Keratinocyte (primary cell): ENCODE measurements at places on chromosomes 12 and 14.

DNA sequence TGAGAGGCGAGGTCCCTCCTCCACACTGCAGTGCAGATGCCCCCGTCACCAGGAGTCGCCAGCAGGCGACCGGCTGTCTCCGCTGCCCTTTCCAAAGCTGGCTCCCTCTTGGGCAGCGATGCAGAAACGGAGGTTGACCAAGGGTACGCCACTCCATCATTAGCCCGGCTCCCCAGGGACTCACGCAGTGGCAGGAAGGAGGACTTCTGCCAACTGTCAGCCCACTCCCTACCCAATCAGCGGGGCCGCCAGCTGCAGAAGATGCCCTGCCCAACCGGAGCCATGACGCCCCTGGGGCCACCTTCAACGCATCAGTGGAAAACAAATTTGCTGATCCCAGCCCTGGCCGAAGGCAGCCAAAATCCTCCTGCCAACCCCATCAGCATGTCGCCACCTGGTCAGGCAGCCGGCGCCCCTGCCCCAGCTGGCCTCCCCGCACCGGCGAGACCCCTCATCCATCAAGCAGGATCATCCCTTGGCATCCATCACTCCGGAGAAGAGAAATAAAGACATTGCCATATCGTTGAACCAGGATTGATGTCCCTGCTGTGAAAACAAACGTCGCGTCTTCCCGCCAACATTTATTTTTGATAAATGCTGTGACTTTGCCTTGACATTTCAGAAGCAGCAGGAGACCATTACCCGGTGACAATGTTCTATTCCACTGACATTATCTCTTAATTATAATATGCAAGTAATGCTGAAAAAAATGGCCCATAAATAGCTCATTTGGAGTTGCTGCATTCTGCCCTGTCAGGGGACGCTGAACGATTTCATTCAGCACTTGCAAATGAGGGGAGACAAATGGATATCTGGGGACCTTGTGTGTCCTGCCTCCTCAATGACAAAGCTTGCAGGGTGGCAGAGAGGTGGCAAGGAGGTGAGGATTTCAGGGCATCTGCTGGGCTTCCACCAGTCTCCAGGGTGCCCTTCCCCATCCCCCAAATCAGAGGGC lies 105.1 kb downstream of the SCARB1 start:
- DNase-seq = no peak

DNA sequence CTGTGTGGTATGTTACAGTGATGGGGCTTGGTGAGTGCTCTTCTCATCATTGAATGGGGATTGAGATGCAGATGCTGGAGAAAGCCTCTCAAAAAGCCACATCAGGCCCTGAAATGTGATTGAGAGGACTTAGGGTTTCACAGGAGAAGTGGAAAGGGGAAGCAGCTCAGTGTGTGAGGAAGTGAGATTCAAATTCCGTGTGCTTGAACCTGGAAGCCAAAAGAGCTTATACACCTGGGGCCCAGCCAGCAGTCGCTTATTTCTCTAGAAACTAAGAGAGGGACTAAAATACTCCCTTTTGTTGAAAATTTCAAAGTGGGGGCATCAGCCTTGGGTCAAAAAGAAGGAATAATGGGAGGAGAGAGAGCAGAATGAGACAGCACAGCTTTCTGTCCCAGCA lies 39.1 kb upstream of the GZMB start:
- no peak for DNase-seq

DNA sequence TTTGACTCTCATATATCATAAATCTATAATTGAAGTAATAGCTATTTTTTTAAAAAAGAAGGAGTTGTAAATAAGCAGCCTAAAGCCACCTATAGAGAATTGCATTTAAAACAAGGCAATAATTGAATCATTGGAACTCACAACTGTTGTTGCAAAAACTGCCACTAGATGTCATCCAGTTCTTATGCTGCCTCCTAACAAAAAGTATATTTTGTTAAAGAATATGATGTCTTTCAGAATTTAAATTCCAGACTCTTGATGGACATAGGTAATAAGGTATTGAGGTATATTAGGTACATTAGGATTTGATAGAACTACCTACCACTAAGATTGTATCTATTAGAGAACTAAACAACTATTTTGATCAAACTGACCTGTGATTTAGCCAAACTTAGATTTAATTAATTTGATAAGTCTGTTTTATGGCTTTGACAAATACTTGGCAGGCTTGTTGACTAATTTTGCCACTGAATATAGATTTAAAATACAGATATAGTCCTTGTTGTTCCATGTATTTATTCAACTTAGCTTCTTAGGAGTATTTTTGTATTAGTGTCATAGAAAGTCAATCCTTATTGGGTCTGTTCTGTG lies 401.4 kb downstream of the RPL10L start:
- DNase-seq = no peak

DNA sequence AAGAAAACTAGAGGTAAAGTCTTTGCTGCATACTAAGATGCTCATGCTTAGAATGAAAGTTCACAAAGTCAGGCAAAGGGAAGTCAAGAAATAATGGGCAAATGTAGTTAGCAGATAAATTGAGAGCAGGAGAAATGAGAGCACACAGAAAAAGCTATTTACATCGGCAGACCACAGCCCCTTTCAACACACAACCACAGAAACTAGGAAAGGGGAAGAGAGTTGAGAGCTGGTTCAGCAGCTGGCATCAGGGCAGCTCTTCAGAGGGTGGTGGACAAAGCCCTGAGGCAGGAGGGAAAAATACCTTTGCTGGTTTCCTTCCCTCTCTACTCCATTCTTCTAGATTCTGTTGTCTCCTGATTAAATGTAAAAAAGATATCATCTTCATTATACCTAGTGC lies 95.4 kb upstream of the ANO4 start:
- no peak for DNase-seq

GRCh38 chr12:108054496-108054895 lies 74.6 kb upstream of the WSCD2 start:
- DNase-seq = no peak

DNA sequence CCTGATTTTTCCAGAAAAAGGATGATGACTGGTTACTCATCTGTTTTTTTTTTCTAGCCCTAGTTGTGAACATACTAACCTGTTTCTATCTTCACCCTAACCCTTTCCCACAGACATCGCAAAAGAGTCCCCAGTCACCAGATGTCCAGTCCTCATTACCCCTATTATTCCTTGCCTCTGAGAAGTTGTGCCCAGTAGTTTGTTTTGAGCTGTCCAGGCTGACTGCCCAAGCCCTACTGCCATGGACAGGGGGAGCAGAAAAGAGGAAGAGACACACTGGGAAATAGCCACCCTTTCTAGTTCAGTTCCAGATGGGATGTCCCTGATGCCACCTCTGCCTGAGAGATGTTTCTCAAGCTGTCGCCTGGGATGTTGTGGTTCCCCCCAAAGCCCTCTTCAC lies 13.8 kb upstream of the CELA1 start:
- no peak for DNase-seq

DNA sequence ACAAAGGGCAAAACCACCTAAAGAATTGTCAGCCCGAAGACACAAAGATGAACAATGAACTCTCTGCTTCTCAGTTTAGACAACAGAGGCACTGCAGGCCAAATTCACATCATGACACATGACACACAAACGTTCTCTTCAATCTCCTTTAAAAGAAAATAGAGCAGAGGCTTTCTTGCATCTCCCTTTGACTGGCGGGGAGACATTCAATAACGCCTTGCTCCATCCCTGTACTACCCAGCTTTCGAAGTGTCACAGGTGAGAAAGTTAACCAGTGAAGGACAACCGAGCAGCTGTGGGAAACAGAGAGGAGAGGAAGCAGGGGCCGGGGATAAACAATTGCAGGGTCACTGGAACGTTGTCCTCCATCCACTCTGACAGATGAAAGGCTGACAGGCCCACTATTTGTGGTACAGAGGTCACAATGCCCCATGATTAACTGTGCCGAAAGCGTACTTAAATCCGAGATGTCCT lies 130.8 kb downstream of the PHLDA1 start:
- DNase-seq = no peak

- DNase-seq = no peak
These were observed 413.4 kb upstream of the TBX3 start for GRCh38 chr12:115097416-115097815.

- no peak for DNase-seq
These were observed 200.3 kb upstream of the NAV3 start for GRCh38 chr12:77630344-77630743.

GRCh38 chr14:96126783-96127271 lies 77.8 kb upstream of the BDKRB2 start:
- no peak for DNase-seq

DNA sequence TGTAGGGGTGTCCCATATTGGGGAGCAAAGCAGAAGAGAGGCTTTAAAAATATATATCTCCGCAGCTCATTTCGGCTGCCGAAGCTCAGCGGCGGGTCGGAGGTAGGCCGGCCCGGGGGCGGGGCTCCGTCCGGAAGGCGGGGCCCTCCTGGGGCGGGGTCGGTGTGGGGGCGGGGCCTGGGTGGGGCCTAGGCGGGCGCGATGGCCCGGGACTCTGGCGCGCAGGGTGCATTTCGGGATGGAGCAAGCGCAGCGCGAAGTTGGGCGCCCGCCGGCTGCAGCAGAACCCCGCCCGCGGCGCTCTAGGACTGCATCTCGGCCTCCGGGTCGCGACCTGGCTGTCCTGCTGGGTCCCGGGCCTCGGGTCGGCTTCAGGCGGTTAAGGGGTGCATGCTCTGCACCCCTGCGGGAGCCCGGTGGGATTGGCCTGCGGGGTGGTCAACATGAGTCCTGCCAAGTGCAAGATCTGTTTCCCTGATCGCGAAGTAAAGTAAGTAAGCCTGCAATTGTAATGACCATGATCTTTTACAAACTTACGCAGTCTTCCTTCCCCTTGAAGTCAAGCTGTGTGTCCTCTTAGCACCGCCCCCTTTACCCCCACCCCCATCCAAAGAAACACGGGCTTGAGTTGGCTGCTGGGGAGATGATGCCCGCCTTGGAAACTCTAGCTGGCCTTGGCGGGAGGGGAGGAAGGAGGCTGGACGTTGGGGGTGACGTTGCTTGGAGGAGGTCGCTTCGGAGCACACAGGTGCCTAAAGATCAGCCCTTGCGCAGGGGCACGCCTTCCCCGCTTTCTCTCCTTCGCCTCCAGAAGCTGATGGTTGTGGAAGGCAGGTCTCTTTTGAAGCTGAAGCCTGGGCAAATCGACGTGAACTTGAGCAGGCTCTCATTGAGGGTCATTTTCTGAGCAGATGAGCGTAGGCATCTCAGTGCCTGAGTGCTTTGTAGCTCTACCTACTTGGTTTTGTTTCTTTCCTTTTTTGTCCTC lies 38.4 kb downstream of the ACACB start:
- peak; percentile 33 for DNase-seq

DNA sequence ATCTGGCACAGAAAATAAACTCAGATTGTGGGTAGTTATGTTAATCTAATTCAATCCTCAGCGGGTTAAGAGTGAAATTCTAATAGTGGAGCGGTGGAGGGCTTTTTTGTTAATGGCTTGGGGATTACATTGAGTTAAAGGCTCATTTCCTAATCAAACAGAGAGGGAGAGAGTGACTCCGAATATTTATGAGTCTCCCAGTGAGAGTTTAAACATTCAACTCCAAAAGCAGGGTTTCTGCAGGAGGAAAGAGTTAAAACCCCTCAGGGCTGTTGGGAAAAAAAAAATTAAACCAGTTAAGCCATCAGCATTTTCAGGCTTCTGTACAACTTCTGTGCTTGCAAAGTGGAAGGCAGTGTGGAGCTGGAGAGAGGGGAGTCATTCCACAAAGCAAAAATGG lies 62.1 kb upstream of the ESRRB start:
- DNase-seq = no peak

DNA sequence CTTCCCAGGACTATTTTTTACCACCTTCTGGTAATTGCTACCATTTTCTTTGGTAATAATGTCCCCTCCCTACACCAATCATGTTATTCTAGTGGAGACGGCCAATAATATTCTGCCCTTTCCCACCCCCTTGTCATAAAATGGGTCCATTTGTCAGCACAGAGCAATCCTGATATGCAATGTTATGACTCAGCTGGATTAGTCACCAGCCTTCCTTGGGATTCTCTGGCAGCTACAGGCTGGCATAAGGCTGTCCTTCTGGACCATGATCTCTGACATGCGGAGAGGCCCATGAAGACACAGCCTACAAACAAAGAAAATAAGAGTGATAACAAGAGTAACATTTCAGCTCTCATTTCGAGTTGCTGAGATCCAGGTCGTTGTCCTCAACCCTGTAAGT lies 222.0 kb upstream of the CPNE8 start:
- DNase-seq = no peak

DNA sequence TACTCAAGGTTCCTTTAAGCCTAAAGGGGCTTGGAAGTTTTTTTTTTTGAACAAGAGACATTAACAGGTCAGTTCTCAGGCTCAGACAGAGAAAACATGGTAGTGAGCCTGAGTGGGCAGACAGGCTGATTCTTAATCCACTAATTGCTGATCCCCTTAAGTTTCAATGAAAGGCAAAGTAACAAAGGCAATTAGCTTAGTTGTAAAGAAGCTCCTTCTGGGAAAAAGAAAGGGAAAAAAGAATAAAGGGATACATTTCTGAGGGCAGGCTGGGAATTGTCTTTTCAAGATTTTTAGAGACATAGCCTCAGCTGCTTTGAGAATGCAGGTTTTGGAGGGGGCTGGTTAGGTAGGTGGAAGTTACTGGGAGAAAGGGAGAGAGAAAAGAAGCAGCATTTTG lies 133.8 kb downstream of the CFAP54 start:
- DNase-seq = no peak

GRCh38 chr14:65370801-65371248 lies 41.7 kb upstream of the FUT8 start:
- no peak for DNase-seq

DNA sequence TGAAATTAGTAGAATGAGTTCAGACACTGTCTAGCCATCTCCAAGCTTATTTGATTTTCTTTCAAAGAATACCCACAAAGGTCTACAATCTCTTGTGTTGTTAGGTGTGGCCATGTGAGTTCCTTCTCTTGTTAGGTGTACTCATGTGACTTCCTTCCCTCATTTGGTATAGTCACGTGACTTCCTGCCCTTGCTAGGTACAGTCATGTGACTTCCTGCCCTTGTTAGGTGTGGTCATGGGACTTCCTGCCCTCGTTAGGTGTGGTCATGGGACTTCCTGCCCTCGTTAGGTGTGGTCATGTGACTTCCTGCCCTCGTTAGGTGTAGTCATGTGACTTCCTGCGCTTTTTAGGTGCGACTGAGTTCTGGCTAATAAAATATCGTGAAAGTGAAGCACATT lies 179.6 kb downstream of the TMX1 start:
- no peak for DNase-seq

DNA sequence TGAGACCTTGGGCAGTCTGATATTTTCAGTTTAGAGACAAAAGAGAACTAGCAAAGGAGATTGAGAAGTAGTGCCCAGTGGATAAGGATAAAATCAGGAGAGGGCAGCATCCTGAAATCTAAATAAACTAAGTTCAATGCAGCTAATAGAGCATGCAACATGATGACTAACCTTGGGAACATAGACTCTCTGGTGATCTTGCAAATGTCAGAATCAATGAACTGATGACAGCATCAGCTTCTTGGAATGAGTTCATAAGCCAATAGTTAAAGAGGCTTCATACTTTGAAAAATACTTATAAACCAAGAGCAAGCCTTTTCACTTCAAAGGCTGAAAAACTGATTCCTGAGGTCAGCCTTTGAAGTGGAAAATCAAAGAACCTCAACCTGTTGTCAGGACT lies 8.2 kb downstream of the TAS2R19 start:
- DNase-seq = no peak

- DNase-seq = peak; percentile 98
These were observed 2.6 kb downstream of the C12orf42 start for GRCh38 chr12:103493199-103493598.

- no peak for DNase-seq
These were observed 15.9 kb upstream of the CLEC4E start for GRCh38 chr12:8556531-8557097.
